CD4-positive, alpha-beta memory T cell (primary cell): ENCODE measurements at places on chromosomes 6 and 20. TPM values are rescaled to one million over a fixed set of nuclear protein-coding genes. Genes with fewer than 3 reads are reported as not detected.

GRCh38 chr6:42453654-42454427 is 2.1 kb upstream of the TRERF1 start:
- H3K4me3 ChIP-seq: peak overlapping the region; percentile 72
- DNase-seq: no peak
- H3K27me3 ChIP-seq: no peaks in the 10 kb centered on the region
- H3K36me3 ChIP-seq: no peaks in the 10 kb centered on the region

The NUDT3 gene
- total RNA-seq: 25.9 TPM

- no peak for DNase-seq
- no peak overlapping the region for H3K27ac ChIP-seq
- no peaks in the 10 kb centered on the region for H3K36me3 ChIP-seq
- no peaks in the 10 kb centered on the region for H3K27me3 ChIP-seq
These were observed 459.2 kb upstream of the RUNX2 start for GRCh38 chr6:44868910-44869309.

DNA sequence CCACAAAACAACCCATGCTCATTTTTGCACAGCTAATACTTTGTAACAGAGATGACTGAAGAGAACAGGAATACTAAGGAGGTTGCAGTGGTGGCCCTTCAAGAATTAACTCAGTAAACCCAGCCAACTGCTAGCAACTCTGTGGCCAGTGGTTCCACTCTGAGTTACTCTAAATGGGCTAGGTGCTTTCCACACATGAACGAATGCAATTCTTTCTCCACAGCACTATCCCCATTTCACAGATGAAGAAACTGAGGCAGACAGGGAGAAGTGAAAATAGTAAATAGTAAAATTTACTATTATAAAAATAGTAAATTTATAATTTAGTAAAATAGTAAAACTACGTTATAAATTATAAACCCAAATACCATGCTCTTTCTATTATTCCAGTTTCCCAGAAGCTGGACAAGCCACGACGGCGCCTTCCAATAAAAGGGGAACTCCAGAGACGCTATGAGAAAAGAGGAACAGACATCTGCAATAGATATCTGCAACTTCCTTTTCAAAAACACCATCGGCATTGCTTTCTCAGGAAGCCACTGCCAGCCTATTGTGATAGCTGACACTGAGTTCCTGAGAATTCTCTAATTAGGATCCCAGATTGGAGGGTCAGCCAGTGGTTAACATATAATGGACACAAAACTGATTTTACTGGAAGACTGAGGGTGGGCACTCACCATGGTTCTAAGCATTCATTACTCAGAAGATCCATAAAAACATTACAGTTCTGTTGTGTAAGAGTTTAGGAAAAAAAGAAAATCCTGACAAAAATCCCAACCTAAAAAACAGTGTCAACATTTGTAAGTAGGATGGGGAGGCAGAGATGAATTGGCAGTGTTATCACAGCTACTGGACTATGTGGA is 16.2 kb downstream of the FKBP1A start:
- no peak for DNase-seq
- H3K27me3 ChIP-seq: no peaks in the 10 kb centered on the region
- peaks cover 60% of the 10 kb centered on the region for H3K4me1 ChIP-seq
- no peak overlapping the region for H3K4me3 ChIP-seq
- H3K36me3 ChIP-seq: peaks cover 28% of the 10 kb centered on the region
- no peak overlapping the region for H3K27ac ChIP-seq

DNA sequence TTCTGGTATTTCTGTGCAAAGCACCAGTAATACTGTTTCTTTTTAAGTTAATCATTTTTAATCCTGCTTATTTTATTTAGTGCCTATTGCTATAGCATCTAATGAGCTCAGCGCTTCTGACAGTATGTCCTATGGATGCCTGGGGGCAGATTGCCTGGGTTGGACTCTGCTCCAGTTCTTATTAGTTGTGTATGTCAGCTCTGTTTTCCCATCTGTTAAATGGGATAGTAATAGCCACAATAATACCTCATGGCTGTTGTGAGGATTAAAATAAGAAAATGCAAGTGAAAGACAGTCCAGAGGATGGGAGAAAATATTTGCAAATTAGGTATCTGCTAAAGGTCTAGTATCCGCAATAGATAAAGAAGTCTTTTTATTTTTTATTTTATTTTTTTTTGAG is 87.0 kb downstream of the UTRN start:
- DNase-seq: no peak
- H3K4me1 ChIP-seq: peaks cover 20% of the 10 kb centered on the region
- H3K4me3 ChIP-seq: no peak overlapping the region
- no peak overlapping the region for H3K27ac ChIP-seq

GRCh38 chr6:21666201-21666691 is 72.7 kb downstream of the SOX4 start:
- H3K4me3 ChIP-seq: no peak overlapping the region
- H3K27me3 ChIP-seq: no peaks in the 10 kb centered on the region
- H3K27ac ChIP-seq: no peak overlapping the region
- H3K4me1 ChIP-seq: peaks cover 4% of the 10 kb centered on the region
- no peak for DNase-seq

DNA sequence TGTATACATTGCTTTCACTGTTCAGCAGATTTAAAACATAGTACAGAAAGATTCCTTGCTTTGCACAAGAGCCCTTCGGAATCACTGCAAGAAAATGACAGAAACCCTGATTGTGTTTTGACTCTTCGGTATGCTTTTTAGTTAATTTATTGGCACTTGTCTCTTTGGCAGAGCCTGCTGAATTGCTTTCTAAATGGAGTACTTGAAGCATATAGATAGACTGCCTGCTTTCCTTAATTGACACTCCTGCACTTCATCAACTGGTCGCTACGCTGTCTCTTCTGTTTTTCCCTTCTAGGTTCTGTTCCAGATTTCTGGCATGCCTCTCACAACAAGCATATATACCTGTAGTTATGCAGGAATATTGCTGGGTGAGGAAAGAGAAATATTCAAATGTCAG is 22.4 kb upstream of the RBM24 start:
- no peaks in the 10 kb centered on the region for H3K4me1 ChIP-seq
- H3K36me3 ChIP-seq: no peaks in the 10 kb centered on the region
- H3K27me3 ChIP-seq: no peaks in the 10 kb centered on the region
- H3K4me3 ChIP-seq: no peak overlapping the region

DNA sequence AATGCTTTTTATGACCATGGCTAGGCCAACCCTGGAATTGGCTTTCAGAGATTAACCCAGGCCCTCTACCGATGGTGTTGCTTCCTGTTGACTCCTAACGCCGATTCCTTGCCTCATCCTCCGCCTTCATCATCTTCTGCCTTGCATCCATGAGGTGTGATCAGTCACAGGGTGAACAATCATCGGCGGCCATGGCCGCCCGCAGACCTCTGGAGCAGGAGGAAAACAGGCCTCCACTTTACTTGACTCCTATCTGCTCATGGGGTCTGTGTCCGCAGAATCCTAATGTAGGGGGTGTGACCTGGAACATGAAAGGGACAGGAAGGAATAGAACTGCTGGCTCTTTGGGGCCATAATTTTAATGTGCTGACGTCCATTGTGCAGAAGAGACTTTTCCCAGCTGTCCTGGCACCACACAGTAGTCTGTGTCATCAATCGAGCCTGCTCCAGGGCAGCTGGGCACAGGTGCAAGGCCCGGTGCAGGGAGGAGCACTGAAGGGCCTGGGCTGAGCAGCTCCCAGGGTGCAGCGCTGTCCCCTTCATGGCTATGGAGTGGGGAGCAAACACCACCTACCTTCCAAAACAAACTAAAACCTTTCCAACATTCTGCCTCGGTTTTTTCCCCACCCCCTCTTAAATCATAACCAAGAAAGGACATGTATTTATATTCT is 8.0 kb downstream of the SLC22A3 start:
- no peak for DNase-seq
- H3K4me1 ChIP-seq: no peaks in the 10 kb centered on the region
- H3K27ac ChIP-seq: no peak overlapping the region
- no peaks in the 10 kb centered on the region for H3K36me3 ChIP-seq
- H3K4me3 ChIP-seq: no peak overlapping the region

- H3K4me1 ChIP-seq: no peaks in the 10 kb centered on the region
- no peaks in the 10 kb centered on the region for H3K36me3 ChIP-seq
- no peak overlapping the region for H3K27ac ChIP-seq
- no peak overlapping the region for H3K4me3 ChIP-seq
These were observed 12.1 kb upstream of the RAMACL start for GRCh38 chr6:166598441-166599138.

- H3K27me3 ChIP-seq: no peaks in the 10 kb centered on the region
- no peak for DNase-seq
- H3K4me1 ChIP-seq: peaks cover 8% of the 10 kb centered on the region
- no peaks in the 10 kb centered on the region for H3K36me3 ChIP-seq
- no peak overlapping the region for H3K27ac ChIP-seq
These were observed 82.2 kb downstream of the ZDHHC14 start for GRCh38 chr6:157462956-157463742.

DNA sequence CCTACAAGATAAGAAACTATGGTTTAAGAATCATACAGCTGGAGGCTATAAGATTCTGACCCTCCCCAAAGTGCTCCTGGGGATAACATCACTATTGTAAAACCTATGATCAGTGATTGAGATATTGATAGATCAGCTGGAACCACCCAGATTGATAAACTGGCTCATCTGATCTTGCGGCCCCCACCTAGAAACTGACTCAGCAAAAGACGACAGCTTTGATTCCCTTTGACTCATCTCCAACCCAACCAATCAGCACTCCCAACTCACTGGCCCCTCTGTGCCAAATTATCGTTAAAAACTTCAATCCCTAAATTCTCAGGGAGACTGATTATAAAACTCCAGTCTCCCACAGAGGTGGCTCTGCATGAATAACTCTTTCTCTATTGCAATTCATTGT is 106.4 kb downstream of the SCP2D1 start:
- H3K27ac ChIP-seq: no peak overlapping the region
- H3K4me3 ChIP-seq: no peak overlapping the region
- DNase-seq: no peak
- no peaks in the 10 kb centered on the region for H3K36me3 ChIP-seq
- no peaks in the 10 kb centered on the region for H3K4me1 ChIP-seq

DNA sequence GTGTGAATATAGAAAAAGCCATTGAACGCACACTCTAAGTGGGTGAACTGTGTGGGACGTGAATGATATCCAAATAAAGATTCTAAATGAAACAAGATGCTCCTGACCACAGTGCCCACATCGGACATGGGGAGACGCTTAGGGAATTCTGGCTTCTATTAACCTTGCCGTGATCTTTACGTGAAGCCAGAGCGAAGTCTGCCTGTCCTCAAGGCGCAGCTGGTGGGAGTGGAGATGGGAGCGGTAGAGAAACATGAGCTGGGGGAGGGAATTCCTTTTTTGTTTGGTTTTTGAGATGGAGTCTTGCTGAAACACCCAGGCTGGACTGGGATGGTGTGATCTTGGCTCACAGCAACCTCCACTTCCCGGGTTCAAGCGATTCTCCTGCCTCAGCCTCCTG is 46.0 kb downstream of the VSTM2L start:
- no peaks in the 10 kb centered on the region for H3K27me3 ChIP-seq
- H3K4me3 ChIP-seq: no peak overlapping the region
- H3K4me1 ChIP-seq: no peaks in the 10 kb centered on the region
- no peak for DNase-seq

DNA sequence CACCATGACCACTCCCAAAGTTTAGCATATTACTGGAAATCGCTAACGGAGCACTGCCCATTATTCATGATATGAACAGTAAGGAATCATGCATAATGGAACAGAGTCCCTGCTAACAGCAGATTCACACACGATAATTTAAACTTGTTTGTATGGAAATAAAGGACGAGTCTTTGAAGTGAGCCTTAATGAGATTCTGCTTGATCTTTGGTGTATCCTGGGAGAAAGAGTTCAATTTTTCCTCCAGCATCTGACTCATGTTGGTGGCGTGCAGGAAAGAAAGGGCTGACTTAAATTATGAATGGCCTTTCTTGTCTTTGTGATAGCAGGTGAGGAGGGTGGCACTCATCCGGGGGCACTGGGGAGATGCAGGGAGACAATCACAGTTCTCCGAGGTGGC is 194.6 kb downstream of the ZNF217 start:
- no peaks in the 10 kb centered on the region for H3K27me3 ChIP-seq
- no peak overlapping the region for H3K4me3 ChIP-seq
- no peak for DNase-seq
- peaks cover 8% of the 10 kb centered on the region for H3K4me1 ChIP-seq
- no peaks in the 10 kb centered on the region for H3K36me3 ChIP-seq
- no peak overlapping the region for H3K27ac ChIP-seq

The FHL5 gene
- not detected for total RNA-seq

DNA sequence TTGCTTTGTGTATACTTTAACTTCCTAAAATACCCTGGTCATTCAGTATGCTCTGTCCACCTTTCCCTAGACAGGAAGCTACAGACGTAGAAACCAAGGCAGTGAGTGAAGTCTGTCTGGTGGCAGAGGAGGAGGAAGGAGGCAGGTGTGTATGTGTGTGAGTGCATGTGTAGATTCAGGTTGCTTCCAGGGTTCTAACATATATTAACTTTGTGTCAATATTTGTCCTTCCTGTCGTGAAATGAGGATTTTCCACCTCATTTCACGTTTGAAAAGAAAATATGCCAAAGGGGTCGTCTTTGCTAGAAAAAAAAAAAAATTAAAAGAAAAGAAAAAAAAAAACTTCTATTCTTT is 411.5 kb downstream of the PKHD1 start:
- H3K4me1 ChIP-seq: no peaks in the 10 kb centered on the region
- no peaks in the 10 kb centered on the region for H3K27me3 ChIP-seq
- H3K36me3 ChIP-seq: no peaks in the 10 kb centered on the region
